Activated CD4-positive, alpha-beta T cell treated with anti-CD3 and anti-CD28 coated beads for 36 hours (primary cell): ENCODE measurements at places on chromosomes 13 and 19. TPM values are rescaled to one million over a fixed set of nuclear protein-coding genes. Genes with fewer than 3 reads are reported as not detected.

DNA sequence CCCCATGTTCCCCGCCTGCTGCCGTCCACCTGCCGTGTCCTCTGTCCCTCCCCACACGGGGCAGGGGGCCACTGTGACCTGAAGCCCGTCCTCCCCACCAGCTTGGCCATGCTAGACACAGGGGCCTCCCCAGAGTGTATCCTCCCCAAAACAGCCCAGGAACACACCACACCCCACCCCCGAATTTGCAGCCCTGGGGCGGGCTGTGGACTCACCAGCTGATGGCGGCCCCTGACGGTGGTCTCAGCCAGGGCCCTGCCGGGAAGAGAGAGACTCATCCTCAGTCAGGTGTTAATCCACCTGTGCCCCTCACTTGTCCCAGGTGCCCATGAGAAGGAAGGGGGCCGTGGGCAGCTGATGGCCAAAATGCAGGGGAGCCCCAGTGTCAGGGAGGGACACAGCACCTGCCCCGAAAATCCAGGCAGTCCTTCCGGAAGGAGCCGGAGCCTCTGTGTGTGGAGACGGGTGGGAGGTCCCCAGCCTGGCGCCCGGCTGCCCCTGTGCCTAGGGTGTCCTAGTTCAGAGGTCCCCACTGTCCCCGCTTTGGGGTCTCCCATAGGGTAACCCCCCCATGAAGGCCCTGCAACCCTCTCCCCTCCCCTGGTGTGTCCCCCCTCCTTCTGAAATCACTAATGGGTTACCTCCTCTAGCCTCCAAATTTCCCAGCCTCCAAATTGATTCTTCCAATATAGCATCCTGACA, 39.3 kb upstream of the TCF3 start:
- no peak for DNase-seq

The LHB gene
- total RNA-seq, result 0.51 TPM

The GJB2 gene
- 9.9 TPM for total RNA-seq

- DNase-seq, result no peak
Observed at GRCh38 chr19:18768046-18768771, 22.9 kb downstream of the COMP start.

The MED26 gene
- 13.6 TPM for total RNA-seq

DNA sequence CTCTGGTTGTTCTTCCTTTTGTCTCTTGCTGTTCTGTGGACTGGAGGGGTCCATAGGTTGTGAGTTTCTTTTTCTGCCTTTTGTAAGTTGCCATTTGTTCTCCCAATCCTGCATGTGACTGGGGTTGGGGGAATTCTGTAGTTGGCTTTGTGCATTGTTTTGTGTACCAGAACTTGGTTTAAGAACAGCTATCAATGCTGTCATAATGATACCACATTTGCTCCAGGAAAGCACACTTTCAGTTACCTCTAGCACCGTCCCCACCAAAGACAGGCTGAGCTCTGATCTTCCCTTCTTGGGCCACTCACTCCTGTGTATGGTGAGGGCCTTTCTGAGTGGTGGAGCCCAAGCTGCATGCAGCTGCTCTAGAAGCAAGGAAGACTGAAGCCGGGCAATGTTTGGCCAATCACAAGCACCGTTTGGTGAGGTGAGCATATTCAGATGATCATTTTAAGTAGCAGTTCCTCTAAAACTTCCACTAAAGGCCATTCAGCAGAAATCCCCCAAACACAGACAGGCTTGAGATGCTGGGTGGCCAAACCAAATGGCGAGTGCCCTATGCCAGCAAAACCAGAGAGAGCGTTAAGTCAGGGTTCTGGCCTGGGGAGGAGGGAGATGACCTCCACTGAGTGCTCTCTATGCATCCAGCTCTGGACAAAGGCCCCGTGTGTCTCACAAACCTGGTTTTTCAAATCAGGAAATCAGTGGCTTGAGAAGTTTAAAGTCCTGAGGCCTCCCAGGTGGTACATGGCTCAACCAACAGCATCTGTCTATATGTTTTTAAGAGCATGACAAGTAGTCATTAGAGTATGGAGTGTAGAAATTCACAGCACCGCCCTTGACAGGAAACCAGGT, 120.7 kb upstream of the SPATA13 start:
- DNase-seq, result no peak

- DNase-seq, result peak; percentile 25
Observed at GRCh38 chr19:18089726-18090125, 3.0 kb upstream of the IL12RB1 start.

The F2RL3 gene
- total RNA-seq, result not detected

The ADAT3 gene
- 5.6 TPM for total RNA-seq

DNA sequence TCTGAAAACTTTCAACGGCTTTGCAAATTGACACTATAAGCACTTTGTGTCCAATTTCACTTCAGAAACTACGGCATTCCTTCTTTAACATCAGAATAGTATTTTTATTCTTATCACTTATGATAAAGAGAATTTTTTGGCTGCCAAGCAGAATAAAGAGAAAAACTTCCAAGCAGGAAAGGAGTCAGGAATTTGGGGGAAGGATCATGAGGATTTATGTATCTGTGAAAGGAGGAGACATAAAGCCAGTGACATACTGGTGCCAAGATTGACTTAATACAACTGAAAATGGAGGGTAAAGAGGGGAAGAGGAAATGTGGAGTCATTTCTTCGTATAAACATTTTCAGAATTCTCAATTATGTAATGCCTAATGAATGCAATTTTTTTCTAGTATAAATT, 94.7 kb downstream of the RBM26 start:
- no peak for DNase-seq

GRCh38 chr19:6007866-6008265, 29.9 kb upstream of the RANBP3 start:
- DNase-seq, result no peak

- DNase-seq, result no peak
Observed at GRCh38 chr13:41956272-41956671, 4.6 kb downstream of the VWA8 start.

- peak; percentile 94 for DNase-seq
Observed at GRCh38 chr19:2618611-2619010, 83.9 kb downstream of the GNG7 start.

- no peak for DNase-seq
Observed at GRCh38 chr13:112876305-112877000, 92.6 kb upstream of the MCF2L start.

- DNase-seq, result peak; percentile 70
Observed at GRCh38 chr19:13190781-13191540, 40.8 kb downstream of the IER2 start.

DNA sequence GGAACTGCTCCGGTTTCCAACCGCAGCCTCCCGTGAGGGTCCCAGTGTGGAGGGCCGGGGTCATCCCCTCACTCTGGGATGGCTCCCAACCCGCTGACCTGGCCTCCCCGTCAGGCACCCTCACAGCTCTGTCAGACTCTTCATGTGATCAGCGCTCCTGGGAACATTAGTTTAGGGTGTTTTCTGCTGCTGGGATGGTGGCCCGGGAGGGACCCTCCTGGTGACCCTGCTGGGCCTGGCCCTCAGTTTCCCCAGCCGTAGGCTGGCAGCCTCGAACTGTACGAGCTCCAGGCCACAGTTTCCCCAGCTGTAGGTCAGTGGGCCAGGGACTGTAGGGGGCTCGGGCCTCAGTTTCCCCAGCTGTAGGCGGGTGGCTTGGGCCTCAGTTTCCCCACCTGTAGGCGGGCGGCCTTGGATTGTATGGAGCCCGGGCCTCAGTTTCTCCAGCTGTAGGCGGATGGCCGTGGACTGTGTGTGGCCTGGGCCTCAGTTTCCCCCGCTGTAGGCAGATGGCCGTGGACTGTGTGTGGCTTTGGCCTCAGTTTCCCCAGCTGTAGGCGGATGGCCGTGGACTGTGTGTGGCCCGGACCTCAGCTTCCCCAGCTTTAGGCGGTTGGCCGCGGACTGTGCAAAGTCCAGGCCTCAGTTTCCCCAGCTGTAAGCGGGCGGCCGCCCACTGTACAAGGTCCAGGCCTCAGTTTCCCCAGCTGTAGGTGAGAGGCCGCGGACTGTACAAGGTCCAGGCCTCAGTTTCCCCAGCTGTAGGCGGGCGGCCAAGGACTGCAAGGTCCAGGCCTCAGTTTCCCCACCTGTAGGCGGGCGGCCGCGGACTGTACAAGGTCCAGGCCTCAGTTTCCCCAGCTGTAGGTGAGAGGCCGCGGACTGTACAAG, 1.3 kb upstream of the PTBP1 start:
- DNase-seq, result no peak

- peak; percentile 10 for DNase-seq
Observed at GRCh38 chr13:114114006-114114640, 18.3 kb downstream of the RASA3 start.

GRCh38 chr13:28337166-28338005, 157.5 kb downstream of the FLT1 start:
- no peak for DNase-seq

The MRPL4 gene
- total RNA-seq, result 130 TPM

GRCh38 chr19:46349311-46349993, 2.6 kb downstream of the PPP5C start:
- DNase-seq, result no peak

- no peak for DNase-seq
Observed at GRCh38 chr19:15976836-15977689, 28.3 kb downstream of the OR10H4 start.

- no peak for DNase-seq
Observed at GRCh38 chr13:82291852-82292251, 1590.4 kb downstream of the SLITRK1 start.

DNA sequence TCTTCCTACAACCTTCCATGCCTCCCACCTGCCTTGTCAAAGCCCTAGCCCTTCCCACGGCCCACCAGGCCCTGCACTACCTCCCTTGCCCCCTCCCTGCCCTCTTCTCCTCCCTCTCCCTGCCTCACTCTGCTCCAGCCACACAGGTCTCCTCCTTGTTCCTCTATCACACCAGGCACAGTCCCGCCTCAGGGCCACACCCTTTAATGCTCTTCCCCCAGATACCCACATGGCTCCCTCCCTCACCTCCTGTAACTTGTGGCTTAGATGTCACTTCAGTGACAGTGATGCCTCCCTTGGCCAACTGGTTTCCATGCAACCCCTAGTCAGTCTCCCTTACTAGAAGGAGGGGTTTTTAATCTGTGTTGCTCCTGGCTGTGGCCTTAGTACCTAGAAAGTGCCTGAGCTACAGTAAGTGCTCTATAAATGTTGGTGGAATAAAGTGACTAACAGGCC, 1.3 kb downstream of the SIRT6 start:
- no peak for DNase-seq

DNA sequence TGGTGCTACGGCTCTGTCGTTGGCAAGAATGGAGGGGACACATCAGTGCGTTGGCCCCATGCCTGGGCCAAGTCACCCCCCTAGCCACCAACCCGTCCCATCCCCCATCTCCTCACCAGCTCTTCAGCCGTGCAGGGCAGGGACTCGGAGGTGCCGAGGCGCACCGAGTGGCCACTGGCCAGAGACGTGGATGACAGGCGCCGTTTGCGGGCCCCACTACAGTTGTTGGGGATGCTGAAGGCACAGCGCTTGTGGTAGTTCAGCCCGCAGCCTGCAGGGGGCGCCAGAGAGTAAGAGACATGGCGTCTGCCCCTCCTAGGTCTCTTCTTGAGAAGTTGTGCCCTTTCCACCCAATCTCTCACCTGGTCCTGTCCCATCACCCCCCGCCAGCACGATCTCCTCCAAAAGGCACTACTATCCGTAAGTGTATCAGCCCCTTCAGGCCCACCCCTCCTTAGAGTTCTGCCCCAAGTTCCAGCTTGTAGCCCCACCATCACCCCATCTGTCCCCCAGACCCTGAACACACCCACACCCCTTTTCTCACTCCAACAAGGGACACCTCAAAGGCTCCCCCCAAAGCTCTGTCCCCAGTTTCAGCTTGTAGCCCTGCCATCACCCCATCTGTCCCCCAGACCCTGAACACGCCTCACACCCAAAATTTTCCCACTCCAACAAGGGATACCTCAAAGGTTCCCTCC, 12.4 kb downstream of the PRKD2 start:
- DNase-seq, result peak; percentile 93

The ZNF442 gene
- 1.1 TPM for total RNA-seq

DNA sequence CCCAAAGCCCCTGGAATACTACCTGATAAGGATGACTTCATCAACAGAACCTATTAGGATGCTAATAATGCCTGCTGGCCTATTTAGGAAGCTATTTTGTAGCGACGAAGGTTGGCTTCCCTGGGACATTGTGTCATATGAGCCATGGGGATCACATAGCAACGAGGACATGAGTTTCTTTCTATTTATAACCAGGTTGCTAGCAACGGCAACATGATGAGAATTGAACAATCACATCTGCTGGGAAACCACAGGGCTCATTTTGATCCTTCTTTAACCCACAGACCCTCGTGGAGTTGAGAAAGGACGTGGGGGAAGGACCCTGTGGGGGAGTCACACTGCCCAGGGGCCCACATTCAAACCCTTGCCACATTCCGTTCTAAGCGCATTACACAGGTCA, 172.2 kb downstream of the COL4A1 start:
- no peak for DNase-seq

DNA sequence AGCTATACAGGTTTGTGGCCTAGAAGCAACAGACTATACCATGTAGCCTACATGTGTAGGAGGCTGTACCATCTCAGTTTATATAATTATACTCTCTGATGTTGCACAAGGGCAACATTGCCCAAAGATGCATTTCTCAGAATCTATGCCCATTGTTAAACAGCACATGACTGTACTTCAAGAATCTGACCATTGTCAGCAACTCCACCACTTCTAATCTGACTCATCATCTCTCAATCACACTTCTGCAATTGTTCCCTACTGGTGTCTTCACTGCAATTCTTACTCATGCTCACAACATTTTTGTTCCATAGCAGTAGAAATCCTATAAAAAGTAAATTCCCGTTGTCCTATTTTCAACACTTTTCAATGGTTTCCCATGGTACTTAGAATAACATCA, 63.9 kb upstream of the ATXN8OS start:
- DNase-seq, result no peak

The RFPL4A gene
- total RNA-seq, result not detected

- peak; percentile 73 for DNase-seq
Observed at GRCh38 chr19:54430306-54431254, 15.3 kb downstream of the TTYH1 start.

The GRK1 gene
- total RNA-seq, result 0.21 TPM

The SLC46A3 gene
- total RNA-seq, result 3.2 TPM

DNA sequence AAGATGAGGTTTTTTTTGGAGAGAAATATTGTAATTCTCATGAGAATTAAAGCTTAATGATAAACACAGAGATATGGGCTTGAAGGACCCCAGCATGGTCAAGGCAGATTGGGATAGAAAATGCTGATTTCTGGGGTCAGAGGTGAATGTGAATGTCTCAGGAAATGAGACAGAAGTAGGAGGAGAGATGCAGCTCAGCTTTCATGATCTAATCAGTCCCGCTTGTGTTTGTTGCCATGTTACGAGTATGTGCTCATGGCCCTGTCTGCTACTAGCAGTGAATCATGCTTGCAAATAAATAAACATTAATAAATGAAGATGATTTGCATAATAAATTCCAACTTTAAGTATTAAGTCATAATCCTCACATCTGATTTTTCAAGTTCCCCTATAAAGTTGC, 23.0 kb upstream of the NDFIP2 start:
- DNase-seq, result peak; percentile 44
